Stomach (tissue), 19 donors: ENCODE measurements at places on chromosomes 4 and X. TPM values are rescaled to one million over a fixed set of nuclear protein-coding genes. Genes with fewer than 3 reads are reported as not detected.

The TRPC3 gene
- 0.72 TPM for total RNA-seq

The NAP1L3 gene
- total RNA-seq = 7.2 TPM

The MAGEA8 gene
- not detected for total RNA-seq

The FGFBP2 gene
- total RNA-seq = not detected

The NXF3 gene
- not detected for total RNA-seq

The PPA2 gene
- total RNA-seq = 10.5 TPM

The GAGE12E gene
- total RNA-seq = not detected

The F9 gene
- total RNA-seq = not detected

The MAP3K15 gene
- 0.37 TPM for total RNA-seq

The GASK1B gene
- 22.2 TPM for total RNA-seq

The SYTL5 gene
- 18.9 TPM for total RNA-seq

The NAAA gene
- total RNA-seq = 31.6 TPM

The KIAA1210 gene
- not detected for total RNA-seq

The TCEAL1 gene
- 2.9 TPM for total RNA-seq

The ACOX3 gene
- total RNA-seq = 37.9 TPM

The PRRG3 gene
- not detected for total RNA-seq

The FAT4 gene
- total RNA-seq = 76.7 TPM
